ENCODE measurements at places on chromosomes 2 and 18.
A peak's percentile ranks its signal among the peaks of the same experiment; 100 is the strongest.

DNA sequence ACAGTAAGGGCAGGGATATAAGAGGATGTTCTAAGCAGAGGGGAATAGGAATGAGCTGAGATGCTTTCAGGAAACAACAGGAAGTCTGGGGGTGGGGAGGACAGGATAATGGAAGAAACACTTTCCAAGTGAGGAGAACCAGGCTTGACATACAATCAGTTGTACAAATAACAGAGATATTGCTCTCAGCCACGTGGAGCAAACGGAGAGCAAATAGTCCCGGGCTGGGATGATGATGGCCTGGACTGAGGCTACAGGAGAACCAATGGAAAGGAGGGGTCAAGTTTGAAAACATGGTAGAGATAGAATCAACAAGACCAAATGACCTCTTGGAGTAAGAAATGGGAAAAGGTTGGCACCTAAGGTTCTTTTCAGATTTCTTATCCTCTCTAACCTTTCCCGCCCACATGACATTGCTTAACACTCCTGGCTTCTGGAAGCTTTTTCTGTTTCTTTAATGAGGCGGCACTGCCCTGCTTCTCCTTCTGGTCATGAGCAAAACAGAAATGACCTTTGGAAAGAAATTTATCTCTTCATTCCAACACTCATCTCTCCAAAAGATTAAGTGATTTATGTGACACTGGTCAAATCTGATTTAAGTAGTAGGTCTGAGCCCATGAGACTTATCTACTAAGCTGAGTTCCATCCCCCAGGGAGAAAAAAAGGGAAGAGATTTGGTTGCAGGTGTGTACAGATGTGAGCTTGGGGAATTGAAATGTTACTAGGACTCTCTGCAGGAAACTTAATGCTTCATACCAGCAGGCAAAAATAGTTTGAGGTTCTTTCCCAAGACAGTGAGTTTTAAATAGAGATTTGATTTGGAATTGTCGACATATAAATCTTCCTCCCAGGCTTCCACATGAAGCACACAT, 442.9 kb upstream of the HNRNPA3 start:
- DNase-seq, result no peak

- DNase-seq, result no peak
Observed at GRCh38 chr2:30492619-30493018, 45.6 kb downstream of the LCLAT1 start.

DNA sequence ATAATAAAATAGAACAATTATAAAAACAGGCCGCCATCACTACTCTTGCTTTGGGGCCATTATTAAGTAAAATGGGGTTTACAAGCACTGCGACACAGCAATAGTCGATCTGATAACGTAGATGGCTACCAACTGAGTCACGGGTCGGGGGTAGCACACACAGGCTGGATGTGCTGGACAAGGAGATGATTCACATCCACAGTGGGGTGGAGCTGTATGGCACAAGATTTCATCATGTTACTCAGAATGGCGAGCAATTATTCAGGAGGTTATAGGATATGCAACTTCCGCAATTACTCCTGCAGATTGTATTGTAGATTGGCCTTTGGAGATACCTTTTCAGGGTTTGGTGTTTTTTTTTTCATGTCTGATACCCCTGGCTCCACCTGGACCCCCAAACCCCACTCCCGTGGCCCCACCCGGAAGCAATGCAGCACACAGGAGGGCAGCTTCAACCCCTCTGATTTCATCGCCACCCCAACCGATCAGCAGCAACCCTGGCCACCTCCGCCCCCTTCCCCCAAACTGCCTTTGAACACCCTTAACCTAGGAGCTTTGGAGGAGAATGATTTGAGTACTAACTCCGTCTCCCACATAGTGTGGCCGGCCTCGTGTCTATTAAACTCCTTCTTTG, 21.4 kb upstream of the MLPH start:
- no peak for DNase-seq

DNA sequence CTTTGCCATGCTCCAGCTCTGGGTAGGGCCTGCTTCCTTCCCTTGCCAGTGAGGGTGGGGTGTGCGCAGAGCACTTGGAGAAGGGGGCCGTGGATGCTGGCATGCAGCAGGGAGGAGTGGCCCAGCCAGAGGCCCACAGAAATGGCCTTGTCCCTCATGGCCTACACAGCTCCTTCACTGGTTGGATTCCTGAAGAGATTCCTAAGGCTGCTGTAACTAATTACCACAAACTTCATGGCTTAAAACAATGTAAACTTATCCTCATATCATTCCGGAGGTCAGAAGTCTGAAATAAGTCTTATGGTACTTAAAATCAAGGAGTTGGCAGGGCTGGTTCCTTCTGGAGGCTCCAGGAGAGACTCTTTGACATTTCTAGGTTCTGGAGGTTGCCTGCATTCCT, 195.2 kb downstream of the GLI2 start:
- DNase-seq, result no peak

GRCh38 chr2:174135981-174136380, 112.4 kb downstream of the OLA1 start:
- DNase-seq, result no peak

GRCh38 chr18:59094569-59094968, 45.1 kb upstream of the SEC11C start:
- no peak for DNase-seq

DNA sequence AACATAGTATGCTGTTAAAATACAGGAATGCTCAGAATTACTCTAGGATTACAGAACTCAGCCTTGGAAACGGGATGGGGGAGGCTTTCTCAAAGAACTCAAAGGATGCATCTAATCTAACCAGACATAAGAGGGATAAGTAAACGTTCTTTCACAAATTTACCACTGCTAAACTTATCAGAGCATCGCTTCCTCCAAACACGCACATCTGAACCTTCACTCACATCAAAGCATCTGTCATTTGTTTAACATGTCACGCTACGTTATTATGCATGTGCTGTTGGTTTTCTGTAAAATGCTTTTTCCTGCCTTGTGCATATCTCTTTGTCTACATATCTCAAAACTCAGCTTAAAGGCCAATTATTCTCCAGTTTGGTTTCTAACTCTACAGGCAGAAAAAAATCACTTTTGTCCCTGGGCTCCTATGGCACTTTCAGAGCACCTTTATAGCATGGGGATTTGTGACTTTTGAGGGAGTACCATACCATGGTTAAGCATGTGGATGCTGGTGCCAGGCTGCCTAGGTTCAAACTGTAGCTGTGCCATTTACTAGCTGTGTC, 106.7 kb upstream of the FSHR start:
- no peak for DNase-seq

DNA sequence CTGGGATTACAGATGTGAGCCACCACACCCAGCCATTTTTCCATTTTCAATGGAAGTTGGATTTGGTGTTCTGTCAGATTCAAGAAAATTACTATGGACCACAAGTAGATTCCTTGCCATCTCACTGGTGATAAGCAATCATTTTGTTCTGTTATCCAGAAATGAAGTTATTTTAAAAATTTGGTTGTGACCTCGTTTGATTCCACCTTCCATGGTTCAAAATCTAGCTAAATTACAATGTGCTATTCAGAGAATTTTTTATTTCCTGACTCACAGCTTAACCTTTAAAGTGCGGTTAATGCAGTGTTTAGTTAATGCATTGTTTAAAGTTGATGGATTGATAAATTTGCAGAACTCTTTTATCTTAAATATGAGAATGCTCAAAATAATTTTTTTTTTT, 243.2 kb upstream of the BOD1L2 start:
- no peak for DNase-seq

- no peak for DNase-seq
Observed at GRCh38 chr2:109468893-109469292, 144.9 kb downstream of the SEPTIN10 start.

- no peak for DNase-seq
Observed at GRCh38 chr2:191839918-191840804, 6.7 kb downstream of the CAVIN2 start.

DNA sequence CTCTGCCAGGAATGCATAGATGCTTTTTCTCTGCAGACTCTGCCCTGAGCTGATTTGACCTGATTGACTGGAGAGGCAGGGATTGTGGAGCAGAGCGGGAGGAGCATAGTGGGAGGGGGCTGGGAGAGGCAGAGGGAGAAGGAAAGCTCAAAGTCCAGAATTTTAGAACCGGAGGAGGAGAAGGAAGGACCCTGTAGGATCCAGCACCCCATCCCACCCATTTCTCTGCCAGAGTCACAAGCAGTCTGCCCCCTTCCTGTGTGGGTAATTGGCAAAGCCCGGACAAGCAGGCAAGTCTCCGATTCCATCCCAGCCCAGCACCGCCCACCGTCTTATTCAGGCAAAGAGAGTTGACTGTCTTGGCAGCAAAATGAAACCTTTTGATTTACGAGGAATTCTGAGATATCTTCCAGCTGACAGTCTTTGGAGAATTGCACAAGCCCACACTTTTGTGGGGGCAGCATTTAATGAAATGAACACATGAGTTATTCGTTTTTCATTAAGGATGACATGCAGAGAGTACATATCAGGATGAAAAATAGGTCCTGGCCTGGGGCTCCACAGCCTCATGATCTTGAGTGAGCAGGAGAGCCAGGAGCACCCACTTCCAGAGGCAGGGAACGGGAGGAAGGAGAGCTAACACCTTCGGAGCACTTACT, 103.1 kb downstream of the MCFD2 start:
- DNase-seq, result peak; percentile 80

- no peak for DNase-seq
Observed at GRCh38 chr2:135257383-135258090, 205.4 kb downstream of the RAB3GAP1 start.

GRCh38 chr2:230723363-230723762, 10.7 kb downstream of the CAB39 start:
- DNase-seq, result no peak

DNA sequence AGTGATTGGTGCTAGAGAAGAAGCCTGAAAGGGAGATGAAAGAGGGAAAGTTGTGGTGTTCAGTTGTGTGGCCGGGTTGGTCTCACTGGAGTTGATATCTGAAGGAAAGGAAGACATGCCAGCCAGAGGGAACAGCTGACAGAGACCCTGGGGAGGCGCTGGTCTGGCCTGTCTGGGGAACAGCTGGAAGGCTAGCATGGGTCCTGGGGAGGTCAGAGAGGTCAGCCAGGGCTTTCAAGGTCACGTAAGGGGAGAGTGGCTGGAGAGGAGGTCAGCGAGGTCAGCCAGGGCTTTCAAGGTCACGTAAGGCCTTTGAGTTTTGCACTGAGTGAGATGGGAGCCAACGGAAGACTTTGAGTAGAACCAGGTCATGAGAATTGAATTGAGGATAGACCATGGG, 11.0 kb downstream of the DYSF start:
- peak; percentile 70 for DNase-seq

- DNase-seq, result no peak
Observed at GRCh38 chr2:184030989-184031388, 567.3 kb upstream of the ZNF804A start.

- peak; percentile 72 for DNase-seq
Observed at GRCh38 chr2:132623096-132623839, 46.7 kb downstream of the LYPD1 start.

GRCh38 chr2:216862628-216863398, 2.9 kb upstream of the TNP1 start:
- no peak for DNase-seq

GRCh38 chr2:232931636-232932035, 61.6 kb downstream of the SNORC start:
- DNase-seq, result no peak

DNA sequence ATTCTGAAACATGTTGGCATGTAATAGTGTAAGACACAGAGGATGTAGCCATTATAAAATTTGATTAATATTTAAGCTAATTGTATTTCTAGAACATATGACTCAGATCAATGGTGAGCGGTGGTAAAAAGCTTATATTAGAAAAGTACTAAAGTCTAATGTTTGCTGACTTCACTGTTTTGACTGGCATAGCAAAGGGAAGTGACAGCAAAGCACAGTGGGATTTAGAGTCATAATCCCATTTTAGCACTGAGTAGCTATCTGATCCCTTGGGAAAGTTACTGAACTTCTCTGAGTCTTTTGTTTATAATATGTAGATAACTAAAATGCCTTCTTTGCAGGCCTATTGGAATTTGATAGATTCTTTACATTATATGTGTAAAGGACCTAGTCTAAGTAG, 60.4 kb downstream of the KIAA1328 start:
- no peak for DNase-seq

- DNase-seq, result no peak
Observed at GRCh38 chr2:127066942-127067341, 40.0 kb downstream of the BIN1 start.

DNA sequence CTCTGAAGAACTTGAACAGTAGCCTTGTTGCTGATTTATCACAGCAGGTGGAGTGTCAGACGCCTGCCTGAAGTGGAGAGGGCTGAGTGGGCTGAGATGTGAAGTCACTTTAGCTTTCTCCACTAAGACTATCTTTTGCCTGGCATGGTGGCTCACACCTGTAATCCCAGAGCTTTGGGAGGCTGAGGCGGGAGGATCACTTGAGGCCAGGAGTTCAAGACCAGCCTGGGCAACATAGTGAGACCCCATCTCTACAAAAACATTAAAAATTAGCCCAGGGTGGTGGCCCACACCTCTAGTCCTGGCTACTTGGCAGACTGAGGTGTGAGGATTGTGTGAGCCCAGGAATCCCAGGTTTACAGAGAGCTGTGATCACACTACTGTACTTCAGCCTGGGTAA, 60.6 kb upstream of the TTC39C start:
- DNase-seq, result no peak

GRCh38 chr2:108604196-108604595, 69.9 kb downstream of the LIMS1 start:
- no peak for DNase-seq

- no peak for DNase-seq
Observed at GRCh38 chr2:37934591-37935513, 9.8 kb downstream of the RMDN2 start.

GRCh38 chr2:224778474-224778877, 62.3 kb upstream of the CCDC195 start:
- DNase-seq, result no peak

All from osteocyte (in vitro differentiated cells).